ENCODE measurements at places on chromosomes 3 and 15.
A peak's percentile ranks its signal among the peaks of the same experiment; 100 is the strongest.

GRCh38 chr15:31537770-31538592 is 211.3 kb downstream of the KLF13 start:
- no peak for DNase-seq

DNA sequence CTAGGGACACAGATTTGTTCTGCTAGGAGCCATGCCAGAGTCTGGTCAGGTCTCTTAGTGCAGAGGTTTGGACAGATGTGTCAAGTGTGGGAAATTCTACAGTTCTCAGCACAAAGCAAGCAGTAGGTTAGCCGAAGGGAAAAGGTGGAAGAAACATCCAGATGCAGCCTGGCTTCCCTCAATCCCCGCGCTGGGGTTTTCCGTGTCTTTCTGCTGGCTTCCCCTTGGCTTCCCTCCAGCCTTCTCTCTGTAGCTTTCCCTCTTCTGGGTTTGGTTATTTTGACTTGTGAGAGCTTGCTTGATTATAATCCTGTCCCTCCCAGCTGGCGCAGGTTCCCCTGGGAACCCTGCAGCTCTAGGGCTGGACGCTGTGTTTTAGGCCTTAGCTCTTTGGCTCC is 4.1 kb downstream of the TF start:
- no peak for DNase-seq

DNA sequence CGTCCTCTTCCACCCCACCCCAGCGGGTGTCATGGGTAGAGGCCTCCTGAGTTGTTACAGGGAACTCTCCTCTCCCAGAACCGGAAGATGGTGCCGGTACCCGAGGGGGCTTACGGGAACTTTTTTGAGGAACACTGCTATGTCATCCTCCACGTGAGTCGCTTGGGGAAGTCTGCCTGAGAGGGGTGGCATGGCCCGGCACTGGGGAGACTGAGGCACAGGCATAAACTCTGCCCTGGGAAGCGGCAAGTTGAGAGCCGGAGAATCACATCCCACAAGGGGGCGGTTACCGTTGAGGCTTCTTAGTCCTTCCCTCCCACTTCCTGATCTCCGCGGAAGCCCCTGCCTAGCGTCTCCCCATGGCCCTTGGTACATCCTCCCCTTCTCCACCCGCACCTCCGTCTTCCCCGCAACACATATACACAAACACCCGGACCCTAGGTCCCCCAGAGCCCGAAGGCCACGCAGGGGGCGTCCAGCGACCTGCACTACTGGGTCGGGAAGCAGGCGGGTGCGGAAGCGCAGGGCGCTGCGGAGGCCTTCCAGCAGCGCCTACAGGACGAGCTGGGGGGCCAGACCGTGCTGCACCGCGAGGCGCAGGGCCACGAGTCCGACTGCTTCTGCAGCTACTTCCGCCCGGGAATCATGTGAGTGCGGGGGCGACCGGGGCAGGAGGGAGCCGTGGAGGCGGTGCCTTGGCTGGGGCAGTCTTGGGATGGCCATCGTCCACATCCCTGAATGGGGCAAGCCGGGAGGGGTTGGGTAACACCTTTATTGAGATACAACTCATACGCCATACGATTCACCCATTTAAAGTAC is 3.4 kb downstream of the VILL start:
- peak; percentile 76 for DNase-seq

- DNase-seq: no peak
Observed at GRCh38 chr15:59453474-59454215, 15.7 kb downstream of the FAM81A start.

GRCh38 chr3:104367000-104367399 is 999.7 kb upstream of the ALCAM start:
- no peak for DNase-seq

DNA sequence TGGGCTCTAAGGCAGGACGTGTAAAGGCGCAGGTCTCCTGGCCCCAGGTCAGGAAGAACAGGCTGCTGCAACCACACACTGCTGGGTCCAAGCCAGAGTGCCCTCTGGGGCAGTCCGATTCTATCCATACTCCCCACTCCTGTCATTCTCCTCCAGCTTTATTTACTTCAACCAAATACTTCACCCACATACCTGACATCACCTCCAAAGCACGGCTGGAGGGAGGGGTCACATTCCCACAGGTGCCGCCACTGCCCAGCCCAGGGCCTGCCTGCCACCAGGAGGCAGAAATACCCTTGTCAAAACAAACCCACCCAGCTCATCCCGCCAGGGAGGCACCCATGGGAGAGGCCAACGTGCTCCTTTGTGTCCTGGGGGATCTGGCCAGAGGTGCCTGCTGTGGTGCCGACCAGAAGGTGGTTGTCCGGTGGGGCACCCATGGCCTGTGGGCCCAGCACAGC is 100.4 kb downstream of the DAPK2 start:
- no peak for DNase-seq

GRCh38 chr15:80978685-80979329 is 10.8 kb downstream of the MESD start:
- DNase-seq: no peak

DNA sequence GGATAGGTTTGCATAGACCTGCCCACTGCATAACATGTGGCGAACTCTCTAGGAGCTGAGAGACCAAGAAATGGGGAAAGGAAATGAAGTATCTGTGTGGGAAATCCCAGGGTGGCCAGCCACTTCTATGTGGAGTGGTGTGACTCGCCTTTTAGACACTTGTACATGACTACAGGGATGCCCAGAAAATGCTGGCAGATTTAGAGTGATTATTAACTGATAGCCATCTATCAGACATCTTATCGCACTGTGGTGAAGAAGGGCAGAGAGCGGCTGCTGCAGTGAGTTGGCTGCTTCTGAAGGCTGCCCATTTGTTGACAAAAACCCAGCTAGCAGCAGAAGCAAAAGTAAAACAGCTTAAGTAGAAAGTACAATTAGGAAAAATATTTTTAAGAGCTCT is 18.1 kb upstream of the STAC start:
- DNase-seq: no peak

- no peak for DNase-seq
Observed at GRCh38 chr3:153069598-153070510, 92.2 kb upstream of the RAP2B start.

DNA sequence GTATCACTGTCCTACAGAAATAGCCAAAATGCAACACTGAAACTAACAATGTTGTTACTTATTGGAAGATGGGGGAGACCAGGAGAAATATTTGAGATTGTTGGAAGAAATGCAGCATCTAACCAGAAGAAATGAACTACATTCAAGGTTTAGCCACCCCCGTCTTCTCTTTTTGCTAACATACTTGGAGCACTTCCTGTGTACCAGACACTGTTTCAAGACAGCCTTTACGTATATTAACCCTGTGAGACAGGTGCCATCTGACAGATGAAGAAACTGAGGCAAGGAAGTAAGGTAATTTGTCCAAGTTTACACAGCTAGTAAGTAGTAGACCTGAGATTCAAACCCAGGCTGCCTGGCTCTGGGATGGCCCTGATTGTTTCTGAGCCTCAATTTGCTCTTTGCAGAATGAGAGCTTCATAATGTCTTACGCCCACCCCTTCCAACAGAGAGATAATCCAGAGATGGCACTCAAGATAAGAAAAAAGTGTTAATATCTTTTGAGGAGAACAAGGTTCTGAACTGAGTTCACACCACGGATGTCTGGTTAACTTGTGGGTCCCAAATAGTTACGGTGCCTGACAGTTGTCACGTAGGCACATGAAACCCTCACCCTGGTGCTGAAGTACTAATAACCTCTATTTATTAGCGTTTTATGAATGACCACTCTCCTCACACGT is 26.1 kb downstream of the RASGRP1 start:
- DNase-seq: no peak

DNA sequence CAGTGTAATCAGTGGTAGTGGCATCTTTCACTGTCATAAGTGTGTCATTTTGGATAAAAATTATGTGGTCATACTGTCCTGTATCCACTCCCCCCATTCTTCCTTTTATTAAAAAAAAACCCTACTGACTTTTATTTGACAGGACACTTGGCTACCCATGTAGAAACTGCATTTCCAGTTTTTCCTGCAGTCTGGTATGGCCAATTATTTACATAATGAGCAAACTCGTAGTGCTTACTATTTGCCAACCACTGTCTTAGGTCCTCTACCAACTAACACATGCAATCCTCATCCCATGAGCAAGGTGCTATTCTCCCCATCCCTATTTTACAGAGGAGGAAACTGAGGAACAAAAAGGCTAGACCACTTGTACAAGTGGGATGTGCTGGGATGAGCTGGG is 129.1 kb downstream of the MECOM start:
- DNase-seq: no peak

- no peak for DNase-seq
Observed at GRCh38 chr3:79167651-79168416, 600.0 kb downstream of the ROBO1 start.

- no peak for DNase-seq
Observed at GRCh38 chr15:57438166-57438565, 61.9 kb downstream of the CGNL1 start.

DNA sequence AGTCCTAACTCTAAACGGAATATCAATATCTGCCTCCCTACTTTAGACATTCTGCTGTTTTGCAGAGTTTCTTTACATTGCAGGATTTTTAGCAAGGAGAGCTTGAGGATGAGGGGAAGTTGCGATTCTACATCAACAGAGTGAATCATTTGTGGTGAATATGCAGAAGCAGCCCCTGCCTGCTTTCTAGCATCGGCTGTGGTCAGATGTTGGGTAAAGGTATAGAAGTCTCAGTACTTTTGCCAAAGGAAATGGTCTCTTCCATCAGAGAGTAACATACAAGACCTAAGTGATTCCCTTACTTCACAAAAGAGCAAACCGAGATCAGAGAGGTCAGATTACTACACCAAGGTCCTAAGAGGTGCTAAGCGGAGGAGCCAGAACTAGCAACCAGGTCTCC is 15.2 kb downstream of the ST3GAL6 start:
- no peak for DNase-seq

DNA sequence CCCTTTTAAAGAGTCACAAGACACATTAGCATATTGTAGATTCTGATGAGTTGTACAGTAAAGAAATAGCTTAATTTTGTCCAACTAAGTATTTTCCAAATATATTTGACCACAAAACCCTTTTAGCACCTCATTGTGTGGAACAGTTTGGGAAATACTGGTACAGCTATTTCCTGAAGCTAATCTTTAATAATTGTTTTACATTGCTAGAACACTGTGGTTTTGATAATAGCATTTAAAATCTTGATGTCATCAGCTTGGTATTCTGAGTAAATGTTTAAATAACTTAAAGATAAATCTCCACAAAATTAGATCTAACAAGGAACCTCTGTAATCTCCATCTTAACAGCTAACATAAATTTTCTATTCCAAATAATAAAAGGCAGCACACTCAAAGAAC is 140.0 kb upstream of the MLF1 start:
- DNase-seq: no peak

GRCh38 chr3:14424711-14425580 is 22.5 kb downstream of the SLC6A6 start:
- DNase-seq: no peak

DNA sequence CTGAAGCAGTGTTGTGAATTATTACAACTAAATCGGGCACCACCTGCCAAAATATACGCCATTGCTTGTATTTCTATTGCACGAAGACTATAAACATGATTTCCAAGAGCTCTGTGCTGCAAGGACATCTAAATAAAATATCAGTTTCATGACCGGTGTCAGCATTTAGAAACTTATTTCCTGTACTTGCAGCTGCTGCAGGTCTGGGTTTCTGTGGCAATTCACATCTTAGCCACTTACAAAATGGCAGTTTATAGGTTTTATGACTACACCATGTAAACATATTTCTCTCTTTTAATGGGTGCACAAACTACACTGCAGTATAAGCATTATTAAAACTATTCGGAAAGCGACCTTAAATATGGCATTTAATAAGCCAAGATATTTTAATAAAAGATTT is 359.4 kb downstream of the VPS13C start:
- DNase-seq: no peak

- DNase-seq: no peak
Observed at GRCh38 chr3:41681479-41681878, 280.4 kb downstream of the ULK4 start.

DNA sequence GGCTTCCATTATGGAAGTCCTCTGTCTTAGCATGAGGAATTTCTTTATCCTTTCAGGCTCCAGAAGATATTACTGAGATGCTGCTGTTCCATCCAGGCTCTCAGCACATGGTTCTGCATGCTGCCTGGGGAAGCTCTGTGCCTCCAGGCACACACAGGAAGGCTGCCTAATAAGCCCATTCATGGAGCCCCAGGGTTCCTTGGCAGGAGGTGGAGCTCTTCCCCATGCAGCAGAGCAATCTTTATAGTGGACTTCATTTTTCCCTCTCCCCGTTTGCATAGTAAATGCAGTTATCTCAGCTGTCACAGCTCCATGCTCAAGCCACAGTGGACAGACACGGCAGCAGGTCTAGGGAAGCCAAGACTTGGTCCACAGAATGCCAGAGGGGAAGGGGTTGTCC is 57.6 kb downstream of the BOC start:
- no peak for DNase-seq

- no peak for DNase-seq
Observed at GRCh38 chr15:50146632-50147031, 27.6 kb upstream of the ATP8B4 start.

- DNase-seq: no peak
Observed at GRCh38 chr3:43950775-43951174, 260.0 kb downstream of the ABHD5 start.

- no peak for DNase-seq
Observed at GRCh38 chr3:23991306-23991682, 46.2 kb downstream of the NR1D2 start.

- DNase-seq: no peak
Observed at GRCh38 chr3:64554096-64554920, 133.5 kb downstream of the ADAMTS9 start.

GRCh38 chr15:42137461-42138261 is 18.8 kb downstream of the PLA2G4F start:
- DNase-seq: peak; percentile 53

GRCh38 chr3:196514350-196514716 is 813 bp downstream of the SMCO1 start:
- DNase-seq: no peak

DNA sequence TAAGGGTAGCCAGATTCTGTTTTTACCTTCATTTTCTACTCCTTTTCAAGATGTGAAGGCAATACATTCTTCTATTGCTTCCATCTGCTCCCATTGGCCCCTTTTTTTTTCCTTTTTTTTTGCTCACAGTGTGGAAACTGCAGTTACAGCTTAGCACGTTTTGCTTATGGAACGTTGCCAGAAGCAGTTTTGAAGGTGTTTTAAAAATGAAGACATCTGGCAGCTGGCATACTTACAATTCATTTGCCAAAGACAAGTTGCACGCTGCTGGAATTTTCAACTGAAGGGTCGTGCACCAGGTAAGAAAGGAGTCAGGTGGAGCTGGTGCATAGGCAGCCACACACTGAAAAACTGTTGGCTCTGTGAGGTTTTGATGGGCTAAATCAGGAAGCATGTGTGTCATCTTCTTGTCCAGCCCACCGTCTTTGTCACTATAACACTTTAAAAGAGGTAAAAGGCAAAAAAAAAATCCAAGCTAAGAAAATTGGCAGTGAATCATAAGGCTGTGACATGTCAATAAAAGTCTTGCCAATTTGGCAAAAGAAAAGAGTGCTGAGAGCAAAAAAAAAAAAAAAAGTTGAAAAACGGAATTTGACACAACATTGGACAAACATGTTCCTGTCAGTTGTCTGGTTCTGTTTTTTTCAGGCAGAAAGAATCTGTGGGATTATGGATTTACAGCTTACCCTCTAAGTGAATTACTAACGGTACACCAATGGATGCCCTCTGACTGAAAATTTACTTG is 225.4 kb upstream of the SOX2 start:
- DNase-seq: no peak
